HTR-8/SVneo (cell line): ENCODE measurements at places on chromosomes 11 and 22.

DNA sequence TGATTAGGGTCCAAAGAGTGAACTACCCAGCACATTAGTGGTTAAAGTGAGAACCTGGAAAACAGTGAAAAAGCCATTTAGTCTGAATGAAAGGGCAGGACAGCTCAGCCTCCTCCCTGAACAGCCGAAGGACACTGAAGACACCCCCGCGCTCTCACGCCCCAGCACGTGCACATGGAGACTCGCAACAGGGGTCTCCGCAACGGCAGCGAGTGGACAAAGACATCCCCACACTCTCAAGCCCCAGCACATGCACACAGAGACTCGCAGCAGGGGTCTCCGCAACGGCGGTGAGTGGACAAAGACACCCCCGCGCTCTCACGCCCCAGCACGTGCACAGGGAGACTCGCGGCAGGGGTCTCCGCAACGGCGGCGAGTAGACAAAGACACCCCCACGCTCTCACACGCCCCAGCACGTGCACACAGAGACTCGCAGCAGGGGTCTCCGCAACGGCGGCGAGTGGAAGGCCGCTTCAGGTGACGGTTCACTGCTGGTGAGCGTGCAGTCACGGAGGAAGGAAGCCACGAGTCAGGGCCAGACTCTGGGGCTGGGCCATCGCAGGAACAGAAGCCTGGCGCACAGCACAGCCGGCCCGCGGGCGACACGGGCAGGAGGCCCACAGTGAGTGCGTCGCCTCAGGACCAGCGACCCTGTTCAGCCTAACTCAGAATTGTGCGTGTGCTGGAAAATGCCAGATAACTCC, 43.6 kb downstream of the BRD1 start:
- DNase-seq, result no peak

GRCh38 chr11:8383627-8384026, 119.9 kb upstream of the LMO1 start:
- DNase-seq, result no peak

DNA sequence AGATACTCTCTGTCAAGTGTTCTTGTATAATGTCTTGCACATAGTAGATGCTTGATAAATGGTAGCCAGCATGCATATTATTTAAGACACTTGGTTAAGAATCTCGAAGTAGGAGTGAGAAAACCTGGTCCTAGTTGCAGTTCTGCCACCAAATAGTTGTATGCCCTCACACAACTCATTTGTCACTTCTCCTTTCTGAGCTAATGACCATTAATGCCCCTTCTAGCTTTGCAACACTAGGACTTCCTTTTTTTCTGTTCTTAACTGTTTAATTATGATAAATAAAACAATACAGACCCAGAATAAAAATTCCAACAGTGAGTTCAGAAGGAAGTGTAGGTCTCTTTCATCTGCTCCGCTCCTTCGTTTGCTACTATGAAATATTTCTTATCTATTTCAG, 453.6 kb downstream of the TMEM135 start:
- DNase-seq, result no peak

GRCh38 chr11:19472679-19473078, 231.9 kb upstream of the E2F8 start:
- DNase-seq, result no peak

GRCh38 chr11:5605849-5606248, 9.4 kb downstream of the TRIM6 start:
- no peak for DNase-seq

- no peak for DNase-seq
Measured at GRCh38 chr11:75087319-75088305, 9.1 kb downstream of the OR2AT4 start.

DNA sequence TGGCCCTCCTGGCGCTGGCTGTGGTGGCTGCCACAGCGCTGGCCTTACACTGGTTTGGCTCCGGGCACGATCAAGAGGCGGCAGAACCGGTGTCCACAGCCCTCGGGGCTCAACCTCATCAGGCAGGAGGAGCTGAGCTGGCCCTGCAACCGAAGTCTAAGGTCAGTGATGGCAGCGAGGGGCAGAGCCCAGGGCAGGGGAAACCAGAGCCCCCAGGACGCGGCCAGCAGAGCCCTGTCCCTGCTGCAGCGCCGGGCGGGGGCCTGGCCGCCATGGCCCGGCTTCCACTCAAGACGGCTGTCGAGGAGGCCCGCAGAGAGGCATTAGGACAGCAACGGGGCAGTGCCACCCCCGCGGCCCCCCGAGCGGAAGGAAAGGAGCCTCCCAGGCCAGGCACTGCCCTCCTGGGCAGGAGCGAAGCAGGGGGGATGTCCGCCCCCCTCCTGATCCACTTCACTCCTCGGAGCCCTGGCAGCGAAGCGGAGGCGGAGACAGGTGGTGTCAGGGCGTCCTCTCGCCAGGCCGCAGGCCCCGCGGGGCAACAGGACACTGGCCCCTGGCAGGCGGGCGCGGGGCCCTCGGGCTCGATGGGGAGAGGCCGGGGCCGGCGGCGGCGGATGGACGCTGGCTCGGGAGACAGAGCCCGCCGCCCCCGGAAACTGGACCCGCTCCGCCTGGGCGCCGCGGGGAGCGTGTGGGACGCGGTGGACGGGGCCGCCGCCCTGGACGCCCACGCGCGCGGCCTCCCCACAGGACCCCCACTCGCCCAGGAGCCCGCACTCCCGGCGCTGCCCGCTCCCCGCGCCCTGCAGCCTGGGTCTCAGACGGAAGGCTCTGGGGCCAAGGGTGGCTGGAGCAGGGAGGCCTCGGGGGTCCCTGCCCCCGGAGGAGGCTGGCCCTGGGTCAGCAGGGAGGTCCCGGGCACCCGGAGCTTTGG, 895 bp downstream of the KLHDC7B start:
- DNase-seq, result no peak

DNA sequence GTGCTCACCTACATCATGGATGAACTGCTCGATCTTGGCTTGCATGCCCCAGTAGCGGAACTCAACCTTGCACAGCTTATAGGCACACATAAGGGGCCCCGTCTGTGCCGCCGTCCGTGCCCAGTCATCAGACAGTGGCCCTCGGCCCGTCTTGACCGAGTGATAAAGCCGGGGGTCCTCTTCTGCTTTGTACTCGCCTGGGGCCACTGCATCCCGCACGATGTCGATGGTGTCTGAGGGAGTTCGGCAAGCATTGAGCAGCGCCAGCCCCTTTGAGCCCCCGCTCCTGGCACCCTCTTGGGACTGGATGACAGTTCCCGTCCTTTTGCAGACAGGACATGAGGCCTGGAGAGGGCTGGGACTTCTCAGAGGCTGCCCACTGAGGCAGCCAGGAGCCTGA, 3.3 kb downstream of the PITPNM1 start:
- DNase-seq, result no peak

GRCh38 chr11:93526641-93527583, 16.3 kb downstream of the SMCO4 start:
- no peak for DNase-seq

GRCh38 chr22:26789951-26790350, 132.6 kb downstream of the MIAT start:
- no peak for DNase-seq

GRCh38 chr22:44839721-44840120, 87.3 kb downstream of the ARHGAP8 start:
- no peak for DNase-seq

GRCh38 chr11:78460471-78460870, 42.9 kb upstream of the GAB2 start:
- peak; percentile 20 for DNase-seq

GRCh38 chr11:35239471-35240075, 100.6 kb downstream of the CD44 start:
- DNase-seq, result no peak

DNA sequence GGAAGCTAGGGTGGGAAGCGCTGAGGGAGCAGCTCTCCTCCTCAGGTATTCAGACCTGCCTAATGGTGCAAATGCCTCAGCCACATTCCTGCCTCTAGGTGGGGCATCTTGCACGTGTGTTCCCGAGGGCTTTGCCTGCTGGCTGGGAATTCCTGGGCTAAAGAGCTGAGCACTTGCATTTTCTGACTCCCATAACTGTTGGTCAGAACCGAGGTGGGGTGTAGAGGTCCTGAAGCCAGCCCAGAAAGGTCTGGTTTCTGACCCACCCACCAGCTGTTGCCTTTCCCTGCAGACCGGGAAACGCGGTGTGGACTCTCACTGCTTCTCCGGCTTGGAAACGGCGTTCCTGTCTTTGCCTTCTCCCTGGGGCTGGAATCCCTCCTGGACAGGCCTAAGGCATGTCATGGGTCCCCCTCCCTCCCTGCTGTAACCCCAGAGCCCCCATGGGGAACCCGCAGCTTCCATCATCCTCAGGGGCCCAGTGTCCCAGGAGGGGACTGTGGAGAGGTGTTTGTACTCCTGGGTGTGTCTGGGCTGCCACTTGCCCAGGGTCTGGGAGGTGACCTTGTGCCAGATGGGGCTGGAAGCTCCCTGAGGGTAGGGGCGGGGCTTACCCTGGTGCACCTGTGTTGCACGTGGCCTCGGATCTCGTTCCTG, 24.0 kb upstream of the SMIM38 start:
- DNase-seq, result peak; percentile 86

DNA sequence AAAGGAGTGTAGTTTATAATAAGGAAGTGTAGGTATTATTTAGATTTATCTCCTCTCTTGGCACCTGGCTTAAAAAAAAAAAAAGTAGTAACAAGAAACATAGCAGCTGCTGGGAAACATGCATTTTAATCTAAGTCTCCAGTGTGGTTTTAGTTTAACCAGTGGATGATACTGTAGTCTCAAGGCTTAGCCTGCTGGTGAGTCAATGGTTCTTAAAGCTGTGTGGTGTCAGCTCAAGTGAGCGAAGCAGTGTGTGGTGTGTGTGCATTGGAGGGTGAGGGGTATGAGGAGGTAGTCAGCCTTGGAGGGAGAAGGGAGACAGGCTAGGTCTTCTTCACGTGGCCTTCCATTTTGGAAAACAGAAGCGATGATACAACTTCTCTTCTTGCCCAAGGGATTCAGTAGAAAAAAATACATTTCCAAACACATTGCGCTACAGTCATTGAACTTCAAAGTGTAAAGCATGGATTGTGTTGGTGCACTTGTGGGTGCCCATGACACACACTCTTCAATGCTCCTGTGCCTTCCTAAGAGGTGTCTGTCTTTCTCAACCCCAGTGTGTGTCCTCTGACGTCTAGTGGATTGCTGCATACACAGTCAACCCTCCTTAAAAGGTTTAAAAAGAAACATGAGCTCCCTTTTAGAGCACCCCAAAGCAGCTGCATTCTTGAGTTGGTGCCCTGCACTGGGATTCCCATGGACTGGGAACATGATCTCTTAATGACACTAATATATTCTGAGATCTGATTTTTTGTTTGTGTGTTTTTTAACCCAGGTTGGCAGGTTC, 40.1 kb downstream of the ZBTB16 start:
- DNase-seq, result no peak
